WTC11 (cell line): ENCODE measurements at places on chromosomes 11 and 22.

GRCh38 chr22:38071421-38072321 is 12.3 kb downstream of the SLC16A8 start:
- no peak overlapping the region for H3K27ac ChIP-seq
- H3K4me1 ChIP-seq, result peaks cover 2% of the 10 kb centered on the region; the same call in 1 of the 2 replicates
- no peak overlapping the region for H3K4me3 ChIP-seq
- H3K36me3 ChIP-seq, result peaks cover 10% of the 10 kb centered on the region

DNA sequence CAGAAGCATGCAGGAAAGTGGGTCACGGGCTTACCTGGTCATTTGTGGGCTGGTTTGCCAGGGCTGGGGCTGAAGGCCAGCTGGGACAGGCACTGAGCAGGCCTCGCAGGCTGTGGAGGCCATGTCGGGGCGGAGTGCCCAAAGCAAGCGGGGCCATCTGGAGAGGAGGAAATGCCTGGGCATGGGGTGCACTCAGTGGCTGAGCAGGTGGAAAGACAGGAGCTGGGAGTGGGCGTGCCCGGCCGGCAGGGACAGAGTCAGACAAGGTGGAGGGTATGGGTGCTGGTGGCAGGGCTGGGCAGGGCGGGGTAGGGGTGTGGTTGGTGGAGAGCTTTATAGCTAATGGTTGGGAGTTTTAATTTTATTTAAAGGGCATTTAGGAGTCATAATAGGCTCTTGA is 27.4 kb downstream of the DAGLA start:
- 0 out of 2 replicates have a peak overlapping the region, but pooled peaks have one; percentile 44 for H3K27ac ChIP-seq
- DNase-seq, result no peak
- H3K27me3 ChIP-seq, result no peaks in the 10 kb centered on the region
- no peaks in the 10 kb centered on the region for H3K36me3 ChIP-seq
- peaks cover 14% of the 10 kb centered on the region for H3K4me1 ChIP-seq
- no peak overlapping the region for H3K4me3 ChIP-seq

- no peaks in the 10 kb centered on the region for H3K27me3 ChIP-seq
- H3K36me3 ChIP-seq, result no peaks in the 10 kb centered on the region
- no peak overlapping the region for H3K27ac ChIP-seq
- peaks cover 19% of the 10 kb centered on the region for H3K4me1 ChIP-seq
- DNase-seq, result no peak
These were observed 18.8 kb upstream of the AMOTL1 start for GRCh38 chr11:94749369-94749768.

- no peak overlapping the region for H3K4me3 ChIP-seq
- peaks cover 3% of the 10 kb centered on the region; the same call in 1 of the 2 replicates for H3K36me3 ChIP-seq
- no peak for DNase-seq
- H3K4me1 ChIP-seq, result peaks cover 20% of the 10 kb centered on the region
These were observed 18.8 kb downstream of the VPS37C start for GRCh38 chr11:61142424-61142823.

- no peak for DNase-seq
- no peak overlapping the region for H3K27ac ChIP-seq
These were observed 13.2 kb downstream of the MPZL3 start for GRCh38 chr11:118238929-118239328.

DNA sequence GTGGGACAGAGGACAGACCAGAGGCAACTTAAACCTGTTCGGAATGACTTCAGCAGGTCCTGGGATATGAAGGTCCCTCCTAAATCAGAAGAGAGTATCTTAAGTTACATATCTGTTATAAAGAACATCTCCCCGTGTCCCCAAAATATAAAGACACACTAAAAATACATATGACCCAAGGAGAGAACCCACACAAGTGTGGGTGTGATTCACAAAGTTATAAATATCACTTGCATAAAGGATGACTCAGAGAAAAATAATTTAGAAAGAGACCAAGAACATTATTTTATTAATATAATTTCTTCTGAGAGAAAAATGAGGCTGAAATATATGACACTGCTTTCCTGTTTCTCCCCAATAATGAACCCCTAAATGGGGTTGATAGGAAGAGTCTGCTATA is 14.2 kb downstream of the OR5B21 start:
- DNase-seq, result no peak
- H3K4me1 ChIP-seq, result no peaks in the 10 kb centered on the region
- no peaks in the 10 kb centered on the region for H3K36me3 ChIP-seq
- no peak overlapping the region for H3K27ac ChIP-seq
- H3K4me3 ChIP-seq, result no peak overlapping the region

- no peak overlapping the region for H3K4me3 ChIP-seq
- no peak overlapping the region for H3K27ac ChIP-seq
- H3K27me3 ChIP-seq, result no peaks in the 10 kb centered on the region
- DNase-seq, result no peak
These were observed 75.4 kb upstream of the DDI1 start for GRCh38 chr11:103961010-103961409.

- H3K4me3 ChIP-seq, result no peak overlapping the region
- DNase-seq, result no peak
- H3K27me3 ChIP-seq, result no peaks in the 10 kb centered on the region
These were observed 80.3 kb downstream of the BTBD10 start for GRCh38 chr11:13382751-13383150.

- H3K4me3 ChIP-seq, result no peak overlapping the region
- no peak overlapping the region for H3K27ac ChIP-seq
- DNase-seq, result no peak
These were observed 97.7 kb downstream of the RBFOX2 start for GRCh38 chr22:35930933-35931332.

DNA sequence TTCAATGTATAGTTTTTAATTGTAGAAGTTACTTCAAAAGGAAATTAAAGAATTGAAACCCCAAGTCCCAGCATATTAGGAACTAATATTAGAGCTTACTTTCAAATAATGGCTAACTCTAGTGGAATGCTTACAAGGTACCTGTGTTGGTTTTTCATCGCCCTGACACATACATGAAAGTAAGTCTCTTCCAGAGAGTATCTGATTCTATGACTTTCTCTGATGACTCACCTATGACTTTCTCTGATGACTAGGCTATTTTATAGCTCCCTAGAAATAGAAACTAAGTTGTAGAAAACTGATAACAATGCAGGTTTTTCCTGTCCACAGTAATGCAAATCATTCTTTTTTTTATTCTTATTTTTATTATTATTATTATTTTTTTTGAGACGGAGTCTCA is 33.6 kb upstream of the MMP7 start:
- H3K4me1 ChIP-seq, result peaks cover 24% of the 10 kb centered on the region
- H3K4me3 ChIP-seq, result no peak overlapping the region
- H3K27me3 ChIP-seq, result no peaks in the 10 kb centered on the region; the same call in 1 of the 2 replicates
- H3K36me3 ChIP-seq, result peaks cover 33% of the 10 kb centered on the region

GRCh38 chr11:130063451-130063850 is 6.2 kb upstream of the APLP2 start:
- H3K4me3 ChIP-seq, result no peak overlapping the region
- no peaks in the 10 kb centered on the region for H3K36me3 ChIP-seq
- H3K27me3 ChIP-seq, result peaks cover 21% of the 10 kb centered on the region
- no peak overlapping the region for H3K27ac ChIP-seq
- DNase-seq, result no peak

DNA sequence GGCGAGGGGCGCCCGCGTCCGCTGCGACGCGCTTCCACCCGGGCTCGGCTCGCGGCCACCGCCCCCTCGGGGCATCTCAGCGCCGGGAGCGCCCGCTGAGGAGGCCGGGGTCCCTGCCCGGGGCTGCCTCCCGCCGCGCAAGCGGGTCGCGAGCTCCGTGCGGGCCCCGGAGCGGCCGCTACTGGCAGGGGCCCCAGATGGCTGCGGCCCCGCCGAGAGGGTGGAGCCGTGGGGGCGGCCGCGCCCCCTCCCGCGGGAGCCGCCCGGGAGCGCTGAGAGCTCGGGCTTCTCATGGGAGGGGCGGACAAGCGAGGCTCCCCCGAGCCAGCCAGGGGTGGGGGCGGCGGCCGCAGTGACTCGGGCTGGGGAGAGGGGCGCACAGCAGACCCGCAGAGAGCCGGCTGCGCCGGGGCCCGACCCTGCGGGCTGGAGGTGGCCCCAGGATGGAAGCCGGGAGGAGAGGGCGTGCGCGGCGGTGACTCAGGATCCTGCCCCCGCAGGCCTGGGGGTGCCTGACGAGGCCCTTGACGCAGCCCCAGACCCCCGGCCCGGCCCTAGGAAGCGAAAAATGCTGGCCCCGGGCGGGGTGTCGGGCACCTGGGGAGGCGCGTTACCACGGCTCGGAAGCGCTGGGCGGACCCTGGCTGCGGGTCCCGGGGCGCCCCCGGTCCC is 603 bp upstream of the ZFTA start:
- H3K27me3 ChIP-seq, result peaks cover 36% of the 10 kb centered on the region
- H3K27ac ChIP-seq, result no peak overlapping the region
- H3K4me1 ChIP-seq, result peaks cover 37% of the 10 kb centered on the region
- H3K4me3 ChIP-seq, result no peak overlapping the region
- peak; percentile 32 for DNase-seq
